ENCODE measurements at places on chromosomes 5 and 9. TPM values are rescaled to one million over a fixed set of nuclear protein-coding genes. Genes with fewer than 3 reads are reported as not detected.

Gene HTR4
- total RNA-seq: not detected

Gene GRXCR2
- total RNA-seq: not detected

Gene SPATA31D4
- total RNA-seq: not detected

Gene SLC4A9
- under 0.01 TPM for total RNA-seq

Gene RETREG1
- total RNA-seq: 0.16 TPM

Gene NMUR2
- total RNA-seq: not detected

Gene CDH9
- not detected for total RNA-seq

Gene HAVCR2
- not detected for total RNA-seq

Gene TMEM215
- not detected for total RNA-seq

Gene IFNA7
- not detected for total RNA-seq

Gene ARHGEF37
- 35.4 TPM for total RNA-seq

Gene UGT3A1
- total RNA-seq: not detected

Gene SLC9A3
- total RNA-seq: 0.32 TPM

Gene CCNB1
- total RNA-seq: 64.4 TPM

Gene UBTD2
- total RNA-seq: 22.8 TPM

Gene FBP1
- total RNA-seq: 0.57 TPM

Gene RASEF
- not detected for total RNA-seq
